ENCODE measurements at places on chromosomes 13 and 19.
A peak's percentile ranks its signal among the peaks of the same experiment; 100 is the strongest.

DNA sequence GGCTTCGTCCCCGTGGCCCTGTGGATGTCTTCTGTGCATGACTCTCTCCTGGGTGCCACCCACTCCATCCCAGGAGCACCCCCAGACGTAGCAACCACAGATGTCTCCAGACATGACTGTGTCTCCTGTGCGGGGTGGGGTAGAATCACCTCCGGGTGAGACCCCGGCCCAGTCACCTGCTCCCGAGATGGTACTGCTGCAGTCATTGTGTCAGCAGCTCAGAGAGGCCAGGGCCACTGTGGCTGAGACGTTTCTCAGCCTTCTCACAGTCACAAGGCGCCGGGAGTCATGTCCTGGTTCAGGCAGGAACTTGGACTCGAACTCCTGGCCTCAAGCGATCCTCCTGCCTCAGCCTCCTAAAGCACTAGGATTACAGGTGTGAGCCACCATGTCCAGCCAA is 16.6 kb downstream of the NCLN start:
- DNase-seq = no peak

GRCh38 chr19:3343619-3344502 is 22.5 kb upstream of the NFIC start:
- DNase-seq = peak; percentile 31

GRCh38 chr13:113930671-113931637 is 42.9 kb downstream of the C13orf46 start:
- DNase-seq = no peak

DNA sequence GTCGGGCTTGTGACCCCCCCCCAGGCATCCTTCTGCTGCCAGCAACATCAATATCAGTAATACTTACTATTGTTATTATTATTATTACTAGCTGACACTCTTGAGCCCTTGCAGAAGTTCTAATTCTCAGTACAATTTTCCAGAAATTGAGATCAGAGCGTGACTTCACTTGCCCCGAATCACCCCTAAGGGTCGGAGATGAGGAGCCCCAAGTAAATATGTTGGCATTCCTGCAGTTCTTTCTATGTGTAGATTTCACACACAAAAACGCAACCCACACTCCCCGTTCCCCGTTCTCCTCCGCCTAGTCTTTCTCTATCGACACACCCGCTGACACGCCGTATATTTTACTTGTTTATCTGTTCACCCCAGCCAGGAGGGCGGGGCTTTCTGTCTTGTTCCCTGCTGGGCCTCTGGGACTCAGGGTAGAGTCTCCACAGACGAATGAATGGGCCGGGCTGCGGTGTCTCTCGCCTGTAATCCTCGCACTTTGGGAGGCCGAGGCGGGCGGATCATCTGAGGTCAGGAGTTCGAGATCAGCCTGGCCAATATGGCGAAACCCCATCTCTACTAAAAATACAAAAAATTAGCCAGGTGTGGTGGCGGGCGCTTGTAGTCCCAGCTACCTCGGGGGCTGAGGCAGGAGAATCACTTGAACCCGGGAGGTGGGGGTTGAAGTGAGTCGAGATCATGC is 14.7 kb downstream of the TLE5 start:
- peak; percentile 73 for DNase-seq

- DNase-seq = peak; percentile 27
Measured at GRCh38 chr19:45098521-45099466, 5.8 kb downstream of the PPP1R37 start.

GRCh38 chr13:84362777-84363176 is 480.5 kb upstream of the SLITRK1 start:
- DNase-seq = no peak

- no peak for DNase-seq
Measured at GRCh38 chr19:33324628-33325027, 22.3 kb upstream of the CEBPA start.

GRCh38 chr13:19791953-19792537 is 9.3 kb upstream of the PSPC1 start:
- no peak for DNase-seq

DNA sequence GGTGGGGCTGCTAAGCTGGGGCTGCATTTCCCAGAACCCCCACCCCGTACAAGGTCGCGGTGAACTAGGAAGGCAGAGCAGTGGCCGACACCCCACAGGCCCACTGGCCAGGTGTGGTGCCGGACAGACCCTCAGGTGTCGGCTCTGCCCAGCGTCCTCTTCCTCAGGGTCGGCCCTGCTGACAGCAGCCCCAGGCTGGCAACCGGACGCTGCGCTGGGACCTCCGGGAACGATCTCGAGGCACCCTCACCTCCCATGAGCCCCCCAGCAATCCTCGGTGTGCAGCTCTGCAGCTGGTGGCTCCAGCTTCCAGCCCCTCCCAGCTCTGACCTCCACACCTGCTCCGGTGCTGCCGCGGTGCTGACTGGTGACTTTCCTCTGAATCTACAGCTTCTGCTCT is 142.9 kb upstream of the SPACA7 start:
- no peak for DNase-seq

DNA sequence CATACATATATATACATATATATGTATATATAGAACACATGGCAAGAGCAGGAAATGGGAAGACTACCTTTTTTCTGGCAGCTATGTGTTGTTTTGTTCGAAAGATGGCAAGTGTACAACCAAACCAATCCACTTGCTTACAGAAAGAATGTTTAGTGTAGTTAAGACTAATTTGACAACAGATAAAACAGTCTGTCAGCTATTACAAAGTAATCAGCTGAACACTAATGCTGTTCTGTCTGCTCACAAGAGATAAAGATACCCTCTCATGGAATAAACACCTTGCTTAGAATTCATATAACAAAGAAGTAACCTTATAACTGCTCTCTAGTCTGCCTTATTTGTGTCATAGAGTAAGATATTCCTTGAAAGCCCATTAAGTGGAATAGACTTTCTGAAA is 858 bp upstream of the KCNRG start:
- no peak for DNase-seq

GRCh38 chr13:108816375-108816774 is 187.0 kb downstream of the MYO16 start:
- DNase-seq = no peak

- DNase-seq = no peak
Measured at GRCh38 chr13:80010286-80010831, 330.6 kb downstream of the SPRY2 start.

DNA sequence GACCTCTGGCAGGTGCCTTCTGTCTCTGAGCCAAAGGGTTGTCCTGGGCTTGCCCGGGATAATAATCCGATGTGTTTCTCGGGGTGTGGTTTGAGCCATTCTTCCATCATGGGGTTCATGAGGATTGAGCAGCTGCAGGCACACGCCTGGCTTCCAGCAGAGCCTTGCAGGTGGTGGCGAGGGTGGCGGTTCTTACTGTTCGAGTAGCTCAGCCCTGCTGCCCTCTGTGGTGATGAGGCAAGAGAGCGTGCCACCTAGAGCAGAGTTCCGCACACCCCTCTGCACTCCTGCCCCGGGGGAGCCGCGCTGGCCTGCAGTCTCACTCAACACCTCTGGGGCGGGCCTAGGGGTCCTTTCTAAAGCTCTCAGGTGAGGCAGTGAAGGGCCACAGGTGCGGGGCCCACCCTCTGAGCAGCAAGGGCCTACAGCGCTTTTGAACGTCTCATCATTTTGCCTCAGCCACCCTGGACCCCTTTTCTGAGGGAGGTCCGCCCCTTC is 3.8 kb downstream of the SCN1B start:
- DNase-seq = no peak

Measured in endothelial cell of umbilical vein (primary cell).